PC-3 (cell line): ENCODE measurements at places on chromosomes 3 and 15.
A peak's percentile ranks its signal among the peaks of the same experiment; 100 is the strongest.

DNA sequence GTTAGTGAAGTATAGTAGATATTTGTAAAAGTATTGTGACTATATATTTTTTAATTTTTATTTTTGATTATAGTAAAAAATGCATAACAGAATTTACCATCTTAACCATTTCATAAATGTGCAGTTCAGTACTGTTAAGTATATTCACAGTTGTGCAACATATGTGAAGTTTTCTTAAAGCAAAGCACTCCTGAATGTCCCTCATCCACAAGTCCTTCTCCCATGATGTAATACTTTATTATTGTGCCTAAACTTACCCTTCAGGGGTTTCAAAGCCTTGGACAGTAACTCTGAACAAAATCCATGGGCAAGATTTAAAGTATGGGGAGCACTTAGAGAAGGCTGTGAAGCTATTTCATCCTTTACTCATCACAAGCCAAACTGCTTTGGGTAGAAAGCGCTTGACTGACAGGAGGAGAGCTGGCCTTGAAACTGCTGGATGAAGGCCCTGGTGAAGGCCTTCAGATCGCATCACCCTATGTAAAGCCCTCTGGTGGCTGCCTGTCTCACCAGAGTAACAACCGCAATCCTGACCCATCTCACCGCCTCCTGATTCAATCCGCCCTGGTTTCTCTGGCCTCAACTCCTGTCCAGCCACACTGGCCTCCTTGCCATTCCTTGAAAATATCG is 28.0 kb downstream of the LSM3 start:
- H3K27ac ChIP-seq: no peak overlapping the region
- no peaks in the 10 kb centered on the region for H3K27me3 ChIP-seq
- H3K4me3 ChIP-seq: no peak overlapping the region
- no peaks in the 10 kb centered on the region for H3K36me3 ChIP-seq
- DNase-seq: no peak
- no peaks in the 10 kb centered on the region for H3K4me1 ChIP-seq

- H3K27me3 ChIP-seq: no peaks in the 10 kb centered on the region
- H3K36me3 ChIP-seq: no peaks in the 10 kb centered on the region
- no peaks in the 10 kb centered on the region for H3K4me1 ChIP-seq
Observed at GRCh38 chr3:31157893-31158620, 263.6 kb upstream of the GADL1 start.

DNA sequence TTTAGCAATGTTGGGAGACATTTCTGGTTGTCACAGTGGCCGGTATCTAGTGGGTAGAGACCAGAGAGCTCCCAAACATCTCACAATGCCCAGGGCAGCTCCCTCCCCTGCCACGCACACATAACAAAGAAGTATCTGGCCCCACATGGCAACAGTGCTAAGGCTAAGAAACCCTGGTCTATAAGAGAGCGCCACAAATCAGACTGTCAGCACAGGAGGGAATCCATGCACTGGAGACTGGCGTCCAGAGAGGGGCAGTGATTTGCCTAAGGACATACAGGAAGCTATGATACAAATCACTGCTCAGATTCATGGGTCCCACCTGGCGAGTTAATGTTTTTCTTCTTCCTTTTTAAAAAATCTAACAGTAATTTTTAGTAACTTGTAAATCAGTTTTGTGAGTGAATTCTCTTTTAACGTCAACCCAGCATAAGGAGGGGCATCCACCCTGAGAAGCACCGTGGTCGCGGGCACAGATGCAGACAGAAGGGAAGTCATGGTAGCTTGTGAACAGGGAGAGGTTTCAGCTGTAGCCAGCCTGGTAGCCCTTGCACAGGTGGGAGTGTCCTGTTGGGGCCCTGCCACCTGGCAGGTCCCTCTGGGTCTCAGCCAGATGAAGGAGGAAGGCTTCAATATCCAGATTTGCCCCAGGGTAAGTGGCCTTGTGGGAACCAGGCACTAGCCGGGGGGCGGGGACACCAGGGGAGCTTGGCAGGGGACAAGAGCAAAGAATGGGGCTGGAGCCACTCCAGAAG is 8.7 kb downstream of the ISG20 start:
- H3K36me3 ChIP-seq: no peaks in the 10 kb centered on the region
- no peak overlapping the region for H3K4me3 ChIP-seq
- H3K4me1 ChIP-seq: peaks cover 32% of the 10 kb centered on the region
- DNase-seq: peak; percentile 51
- H3K27ac ChIP-seq: peak overlapping the region; percentile 99

DNA sequence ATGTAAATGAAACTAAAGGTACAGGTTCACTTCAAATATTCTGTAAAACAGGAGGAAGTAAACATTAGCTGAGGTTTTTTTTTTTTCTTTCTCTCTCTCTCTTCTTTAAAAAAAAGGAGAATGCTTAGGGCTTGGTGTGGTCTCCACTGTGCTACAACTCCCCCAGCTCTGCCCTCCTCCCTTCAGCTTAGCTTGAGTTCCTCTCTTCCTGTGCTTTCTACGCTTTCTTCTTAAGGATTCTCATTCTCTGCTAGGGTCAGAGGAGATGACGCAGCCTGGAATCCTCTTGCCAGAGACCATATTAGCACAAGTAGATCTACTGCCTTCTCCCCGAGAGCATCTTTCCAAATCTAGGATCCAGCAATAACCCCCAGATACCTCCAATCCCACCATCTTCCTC is 69.1 kb upstream of the SNRK start:
- H3K4me3 ChIP-seq: no peak overlapping the region
- no peaks in the 10 kb centered on the region for H3K36me3 ChIP-seq
- H3K27ac ChIP-seq: no peak overlapping the region
- peaks cover 30% of the 10 kb centered on the region for H3K4me1 ChIP-seq
- no peak for DNase-seq

DNA sequence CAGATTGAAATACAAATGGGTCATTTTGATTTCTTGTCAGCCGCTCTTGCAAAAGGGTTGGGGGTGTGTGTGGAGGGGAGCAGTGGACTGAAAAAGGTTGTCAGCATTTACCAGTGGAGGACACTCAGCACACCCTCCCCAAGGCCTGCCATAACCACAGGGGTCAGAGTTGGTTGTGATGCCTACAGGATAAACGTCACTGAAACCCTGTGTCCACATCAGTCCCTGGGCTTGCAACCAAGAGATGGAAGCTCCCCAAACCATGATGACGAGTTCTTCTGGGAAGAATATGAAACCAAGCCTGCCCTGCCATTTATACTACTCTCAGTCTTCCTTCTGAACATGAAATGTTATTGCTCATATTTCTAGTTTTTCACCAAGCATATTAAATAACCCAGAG is 54.0 kb upstream of the UMPS start:
- H3K36me3 ChIP-seq: no peaks in the 10 kb centered on the region
- DNase-seq: peak; percentile 29
- no peak overlapping the region for H3K4me3 ChIP-seq

GRCh38 chr15:40506964-40507571 is 36.3 kb downstream of the CHST14 start:
- peak; percentile 87 for DNase-seq
- no peaks in the 10 kb centered on the region for H3K27me3 ChIP-seq
- H3K4me1 ChIP-seq: peaks cover 13% of the 10 kb centered on the region
- H3K4me3 ChIP-seq: peak overlapping the region; percentile 59
- no peak overlapping the region for H3K27ac ChIP-seq

DNA sequence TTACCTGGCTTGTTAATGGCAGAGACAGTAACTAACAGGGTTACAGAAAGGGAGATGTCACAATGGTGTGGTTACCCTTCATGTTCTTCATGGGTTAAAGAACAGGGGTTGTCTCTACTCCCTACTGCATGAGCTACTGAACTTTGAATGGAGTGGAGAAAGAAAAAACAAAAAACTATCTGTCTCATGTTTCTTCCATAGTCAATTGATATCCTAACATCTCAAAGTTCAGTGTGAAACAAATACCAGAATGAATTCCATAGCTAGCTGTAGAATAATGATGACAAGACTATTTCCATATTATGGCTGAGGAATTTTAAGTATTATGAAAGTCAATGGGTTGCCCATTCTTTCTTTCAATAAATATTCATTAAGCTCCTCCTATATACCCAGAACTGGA is 161.3 kb upstream of the LPP start:
- H3K36me3 ChIP-seq: no peaks in the 10 kb centered on the region
- no peaks in the 10 kb centered on the region for H3K27me3 ChIP-seq
- DNase-seq: no peak
- H3K27ac ChIP-seq: no peak overlapping the region
- H3K4me1 ChIP-seq: peaks cover 1% of the 10 kb centered on the region

DNA sequence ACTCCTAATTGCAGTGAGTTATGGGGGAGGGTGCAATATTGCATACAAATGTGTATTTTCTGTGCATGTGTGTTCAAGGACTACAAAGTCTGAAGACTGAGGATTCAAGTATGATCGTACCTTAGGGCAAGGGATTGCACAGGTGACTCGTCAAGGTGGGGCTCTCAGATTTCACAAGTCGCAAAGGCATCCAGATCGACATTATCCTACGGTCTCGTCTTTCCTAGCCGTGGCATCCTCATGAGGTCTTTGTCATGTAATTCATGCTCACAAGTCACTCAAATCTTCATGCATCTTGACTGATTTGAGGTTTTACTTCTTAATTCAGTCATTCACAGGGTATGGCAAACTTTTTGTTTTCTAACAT is 191.4 kb upstream of the HES1 start:
- H3K27me3 ChIP-seq: no peaks in the 10 kb centered on the region
- DNase-seq: no peak
- no peak overlapping the region for H3K4me3 ChIP-seq
- H3K36me3 ChIP-seq: no peaks in the 10 kb centered on the region
- peaks cover 17% of the 10 kb centered on the region for H3K4me1 ChIP-seq
- no peak overlapping the region for H3K27ac ChIP-seq

GRCh38 chr15:36689012-36689321 is 109.5 kb downstream of the CDIN1 start:
- no peak overlapping the region for H3K27ac ChIP-seq
- DNase-seq: no peak
- H3K36me3 ChIP-seq: no peaks in the 10 kb centered on the region
- no peak overlapping the region for H3K4me3 ChIP-seq

DNA sequence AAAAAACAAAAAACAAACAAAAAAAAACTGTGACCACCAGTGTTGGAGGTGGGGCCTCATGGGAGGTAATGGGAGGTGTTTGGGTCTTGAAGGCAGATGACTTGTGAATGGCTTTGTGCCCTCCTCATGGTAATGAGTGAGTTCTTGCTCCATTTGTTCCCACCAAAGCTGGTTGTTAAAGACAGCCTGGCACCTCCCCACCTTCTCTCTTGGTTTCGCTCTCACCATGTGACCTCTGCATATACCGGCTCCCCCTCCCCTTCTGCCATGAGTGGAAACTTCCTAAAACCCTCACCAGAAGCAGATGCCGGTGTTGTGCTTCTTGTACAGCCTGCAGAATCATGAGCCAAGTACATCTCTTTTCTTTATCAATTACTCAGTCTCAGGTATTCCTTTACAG is 61.5 kb upstream of the ATP11B start:
- no peak for DNase-seq
- H3K27me3 ChIP-seq: no peaks in the 10 kb centered on the region
- no peak overlapping the region for H3K4me3 ChIP-seq
- no peaks in the 10 kb centered on the region for H3K36me3 ChIP-seq
- no peak overlapping the region for H3K27ac ChIP-seq

GRCh38 chr15:59352189-59352588 is 20.5 kb downstream of the MYO1E start:
- no peak overlapping the region for H3K27ac ChIP-seq
- H3K36me3 ChIP-seq: no peaks in the 10 kb centered on the region
- H3K4me1 ChIP-seq: peaks cover 32% of the 10 kb centered on the region
- no peak overlapping the region for H3K4me3 ChIP-seq
- H3K27me3 ChIP-seq: no peaks in the 10 kb centered on the region
- DNase-seq: no peak

DNA sequence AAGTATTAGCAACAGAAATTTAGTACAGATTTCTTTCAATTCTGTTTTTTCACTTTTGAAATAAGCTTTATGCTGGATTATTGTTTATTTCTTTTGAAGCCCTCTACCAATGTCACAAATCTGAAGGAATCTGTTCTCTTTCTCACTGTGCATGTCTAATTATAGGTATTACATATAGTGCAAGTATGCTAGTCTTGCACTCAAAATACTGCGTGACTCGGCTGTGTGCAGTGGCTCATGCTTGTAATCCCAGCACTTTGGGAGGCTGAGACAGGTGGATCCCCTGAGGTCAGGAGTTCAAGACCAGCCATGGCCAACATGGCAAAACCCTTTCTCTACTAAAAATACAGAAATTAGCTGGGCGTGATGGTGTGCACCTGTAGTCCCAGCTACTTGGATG is 95.8 kb upstream of the PLAAT1 start:
- H3K36me3 ChIP-seq: no peaks in the 10 kb centered on the region
- no peak overlapping the region for H3K4me3 ChIP-seq
- peaks cover 27% of the 10 kb centered on the region for H3K27me3 ChIP-seq
- no peak overlapping the region for H3K27ac ChIP-seq
- H3K4me1 ChIP-seq: no peaks in the 10 kb centered on the region

DNA sequence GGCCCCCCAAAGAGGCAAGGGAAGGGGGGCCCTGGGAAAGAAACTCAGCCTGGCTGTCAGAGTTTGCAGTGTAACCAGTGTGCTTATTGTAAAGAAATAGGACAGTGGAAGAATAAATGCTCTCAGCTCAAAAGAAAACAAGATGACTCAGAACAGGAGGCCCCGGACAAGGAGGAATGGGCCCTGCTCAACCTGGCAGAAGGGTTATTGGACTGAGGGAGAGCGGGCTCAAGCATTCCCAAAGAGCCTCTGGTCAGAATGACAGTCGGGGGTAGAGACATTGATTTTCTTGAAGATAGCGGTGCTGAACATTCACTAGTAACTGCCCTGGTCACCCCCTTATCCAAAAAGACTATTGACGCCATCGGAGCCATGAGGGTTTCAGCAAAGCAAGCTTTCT is 100.4 kb upstream of the OSBPL11 start:
- H3K4me3 ChIP-seq: no peak overlapping the region
- no peaks in the 10 kb centered on the region for H3K27me3 ChIP-seq
- no peak overlapping the region for H3K27ac ChIP-seq

- no peak overlapping the region for H3K27ac ChIP-seq
- peaks cover 28% of the 10 kb centered on the region for H3K4me1 ChIP-seq
- no peaks in the 10 kb centered on the region for H3K27me3 ChIP-seq
- no peak for DNase-seq
- H3K4me3 ChIP-seq: no peak overlapping the region
- H3K36me3 ChIP-seq: no peaks in the 10 kb centered on the region
Observed at GRCh38 chr3:167866331-167866730, 130.8 kb downstream of the SERPINI1 start.

DNA sequence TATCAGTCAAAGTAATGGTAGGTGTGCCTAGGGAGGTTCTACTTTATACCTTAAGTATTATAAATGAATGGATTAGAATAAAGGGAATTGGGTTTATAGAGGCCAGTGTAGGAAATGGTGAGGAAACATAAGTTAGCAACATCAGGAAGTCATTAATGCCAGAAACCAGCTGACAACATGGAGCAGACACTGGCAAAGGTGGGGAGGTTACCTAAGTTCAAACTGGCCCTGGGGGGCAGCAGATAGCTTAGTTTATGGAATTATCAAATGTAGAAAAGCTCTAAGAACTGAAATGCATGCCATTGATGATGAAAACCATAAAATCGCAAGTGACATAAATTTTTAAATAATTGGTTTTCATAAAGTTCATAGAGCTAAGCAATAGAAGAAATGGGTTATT is 498.6 kb downstream of the NAALADL2 start:
- H3K4me1 ChIP-seq: peaks cover 9% of the 10 kb centered on the region; the same call in 1 of the 2 replicates
- H3K36me3 ChIP-seq: no peaks in the 10 kb centered on the region
- no peak overlapping the region for H3K4me3 ChIP-seq
- H3K27me3 ChIP-seq: no peaks in the 10 kb centered on the region
- no peak for DNase-seq
